ENCODE measurements at places on chromosomes 11 and 22. TPM values are rescaled to one million over a fixed set of nuclear protein-coding genes. Genes with fewer than 3 reads are reported as not detected.

The GRM5 gene
- polyA plus RNA-seq: 0.13 TPM

The RHOG gene
- 19.4 TPM for polyA plus RNA-seq

The WNT11 gene
- polyA plus RNA-seq: 10.3 TPM

The AQP11 gene
- polyA plus RNA-seq: 6.3 TPM

The CDKN1C gene
- 90.1 TPM for polyA plus RNA-seq

The UPK3A gene
- 1.5 TPM for polyA plus RNA-seq

The CNGA4 gene
- polyA plus RNA-seq: 1.1 TPM

The TTC9C gene
- polyA plus RNA-seq: 43.1 TPM

GRCh38 chr11:72507050-72507449 is 72.7 kb upstream of the CLPB start:
- no peak for DNase-seq

GRCh38 chr11:114083391-114084252 is 24.1 kb downstream of the ZBTB16 start:
- DNase-seq: no peak

DNA sequence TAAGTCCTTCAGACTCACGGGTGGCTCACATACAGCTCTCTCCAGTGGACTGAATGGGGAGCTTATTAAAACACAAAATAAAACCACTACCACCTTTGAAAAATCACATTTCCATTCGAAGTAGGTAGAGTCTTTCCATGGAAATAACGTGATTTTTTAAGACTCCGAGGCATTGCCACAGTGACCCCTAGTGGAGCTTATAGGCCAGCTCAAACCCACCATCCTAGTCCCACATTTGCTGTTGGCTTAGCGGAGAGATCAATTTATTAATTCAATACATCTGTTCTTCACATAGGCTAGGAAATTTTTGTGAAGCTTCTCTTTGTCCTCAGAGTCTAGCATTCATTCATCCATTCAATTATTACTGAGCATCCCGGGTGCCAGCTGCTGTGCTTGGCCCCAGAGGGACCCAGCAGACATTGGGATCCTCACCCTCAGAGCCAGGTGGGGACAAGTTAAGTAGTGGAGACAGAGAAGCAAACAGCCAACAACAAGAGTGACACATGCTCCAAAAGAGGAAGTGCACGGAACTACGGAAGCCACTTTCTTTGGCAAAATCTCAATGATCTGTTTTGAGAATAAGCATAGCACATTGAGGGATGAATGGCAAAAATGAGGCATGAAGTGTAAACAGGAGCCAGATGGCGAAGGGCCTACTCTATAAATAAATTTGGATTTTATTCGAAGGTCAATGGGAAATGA is 10.2 kb upstream of the P4HA3 start:
- DNase-seq: no peak

DNA sequence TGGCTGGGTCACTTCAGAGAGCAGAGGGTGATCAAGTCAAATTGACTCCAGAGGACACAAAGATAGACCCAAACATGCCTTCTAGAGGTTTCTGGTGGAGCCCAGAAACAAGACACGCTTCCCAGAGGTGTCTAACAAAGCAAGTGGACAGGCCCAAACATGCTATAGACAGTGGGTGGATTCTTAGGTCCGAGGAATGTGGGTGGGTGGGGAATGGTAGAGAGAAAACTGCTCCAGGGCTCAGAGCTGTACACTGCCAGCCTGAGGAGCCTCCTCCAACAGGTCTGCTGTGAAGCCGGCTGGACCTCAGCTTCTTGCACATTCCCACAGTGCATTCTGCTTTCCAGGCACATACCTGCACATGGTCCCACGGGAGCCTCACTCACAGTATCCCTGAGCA is 116.8 kb upstream of the NECTIN1 start:
- DNase-seq: no peak

GRCh38 chr22:35175392-35175791 is 81.9 kb upstream of the HMGXB4 start:
- no peak for DNase-seq

GRCh38 chr11:7775689-7776088 is 21.1 kb downstream of the OR5P2 start:
- no peak for DNase-seq

GRCh38 chr11:60370252-60370810 is 8.0 kb upstream of the MS4A7 start:
- no peak for DNase-seq

DNA sequence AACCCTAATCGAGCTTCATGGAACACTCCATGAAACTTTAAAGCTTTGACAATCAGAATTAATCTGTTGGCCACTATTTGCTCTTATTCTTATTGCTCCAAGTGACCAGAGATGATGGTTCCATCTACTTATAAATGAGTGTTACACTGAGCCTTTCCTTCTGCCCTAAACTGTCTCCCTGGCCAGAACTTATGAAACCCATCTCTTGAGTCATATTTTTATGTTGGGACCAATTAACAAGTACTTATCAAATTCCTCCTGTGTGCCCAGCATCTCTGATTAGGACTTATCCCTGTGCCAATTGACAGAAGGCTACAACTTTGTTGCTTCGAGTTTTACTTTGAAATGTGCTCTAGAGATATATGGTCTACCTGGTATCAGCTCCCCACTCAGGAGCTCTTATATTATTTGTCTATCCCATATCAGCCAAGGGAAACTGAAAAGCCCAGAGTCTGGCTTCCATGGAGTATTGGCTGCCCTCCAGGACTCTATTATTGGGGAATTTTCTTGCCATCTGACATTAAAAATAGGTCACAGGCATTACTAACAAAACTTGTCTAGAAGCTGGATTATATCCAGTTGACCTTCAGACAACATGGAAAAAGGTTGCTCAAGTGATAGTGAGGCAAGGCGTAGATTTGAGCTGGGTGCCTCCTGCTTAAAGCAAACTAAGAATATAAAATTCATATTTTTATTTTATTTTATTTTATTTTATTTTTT is 8.8 kb downstream of the KREMEN1 start:
- no peak for DNase-seq

GRCh38 chr11:78050964-78051831 is 12.5 kb upstream of the THRSP start:
- DNase-seq: no peak

All from left kidney (tissue), 8 donors.